Activated CD4-positive, alpha-beta T cell treated with anti-CD3 and anti-CD28 coated beads for 48 hours (primary cell): ENCODE measurements at places on chromosomes 6 and 20.

DNA sequence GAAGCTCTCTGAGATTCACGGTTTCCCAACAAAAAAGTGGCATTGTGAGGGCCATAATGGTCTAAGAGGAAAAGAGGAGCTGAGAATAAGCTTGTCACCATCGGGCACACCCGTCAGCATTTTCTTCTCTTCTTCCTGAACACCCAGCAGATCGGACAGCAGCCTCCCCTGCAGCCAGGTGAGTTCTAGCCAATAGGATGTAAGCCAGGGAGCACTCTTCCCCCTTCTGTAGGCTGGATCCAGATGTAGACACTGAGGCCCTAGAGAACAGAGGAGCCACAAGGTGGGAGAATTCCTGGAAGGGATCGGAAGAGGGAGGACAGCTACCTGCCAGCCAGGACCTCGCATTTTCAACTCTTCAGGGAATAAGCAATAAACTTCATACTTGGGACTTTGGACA is 228.0 kb downstream of the SYNDIG1 start:
- no peak for DNase-seq

GRCh38 chr20:17557675-17558006 is 12.2 kb upstream of the DSTN start:
- no peak for DNase-seq

- no peak for DNase-seq
Measured at GRCh38 chr6:164505425-164505824, 804.0 kb downstream of the C6orf118 start.

DNA sequence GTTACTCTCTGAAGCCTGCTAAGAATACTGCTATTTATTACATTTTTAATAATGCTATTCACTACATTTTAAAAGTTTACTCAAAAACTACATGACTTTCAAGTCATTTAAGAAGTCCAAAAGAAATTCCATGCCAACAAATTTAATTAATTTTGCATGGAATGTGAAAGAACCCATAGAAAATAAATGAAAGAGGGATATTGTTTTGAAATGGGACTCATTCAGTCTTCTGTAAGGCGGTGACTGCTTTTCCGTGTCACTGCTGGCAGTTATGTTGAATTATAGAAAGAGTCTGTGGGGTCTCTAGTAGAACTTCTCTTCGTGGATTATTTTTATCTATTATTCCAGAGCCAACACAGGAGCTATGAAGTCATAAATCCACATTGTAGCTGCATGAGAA is 211.2 kb downstream of the LAMA2 start:
- no peak for DNase-seq

DNA sequence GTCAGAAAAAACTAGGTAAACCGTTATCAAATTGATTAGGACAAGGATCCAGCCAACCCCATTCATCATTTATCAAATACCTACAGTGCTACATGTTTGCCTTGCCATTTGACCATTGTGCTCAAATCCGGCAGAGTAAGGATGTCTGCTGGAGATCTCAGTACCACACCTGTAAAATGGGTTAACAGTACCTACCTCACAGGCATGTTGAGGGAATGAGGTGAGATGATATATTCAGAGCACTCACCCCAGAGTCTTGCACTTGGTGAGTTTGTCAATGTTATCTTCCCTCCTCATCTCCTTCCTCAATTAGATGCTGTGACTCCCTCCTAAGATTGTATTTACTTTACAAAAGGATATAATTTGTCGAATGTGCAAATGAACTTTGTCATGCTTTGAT is 54.5 kb upstream of the DSP start:
- DNase-seq = no peak

- no peak for DNase-seq
Measured at GRCh38 chr6:149471801-149472200, 13.0 kb downstream of the ZC3H12D start.

- no peak for DNase-seq
Measured at GRCh38 chr6:125259354-125259736, 42.4 kb downstream of the HDDC2 start.

DNA sequence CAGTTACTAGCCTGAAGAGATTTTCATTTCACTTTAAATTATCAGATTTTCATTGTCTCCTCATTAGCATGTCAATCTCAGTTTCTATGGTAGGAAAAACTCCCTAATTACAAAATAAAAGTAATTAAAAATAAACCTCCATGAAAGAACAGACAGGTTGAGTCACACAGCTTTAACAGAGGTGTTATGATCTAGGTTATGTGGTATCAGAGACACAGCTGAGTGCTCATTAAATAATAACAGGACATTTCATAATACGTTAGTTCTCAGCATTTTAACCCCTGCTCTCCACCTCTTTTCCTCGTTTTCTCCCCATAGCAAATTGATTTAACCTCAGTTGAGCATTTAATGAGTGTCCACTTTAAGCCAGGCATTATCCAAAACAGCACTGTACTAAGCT is 21.9 kb downstream of the TPBG start:
- no peak for DNase-seq

- no peak for DNase-seq
Measured at GRCh38 chr20:10200330-10200729, 18.3 kb upstream of the SNAP25 start.

DNA sequence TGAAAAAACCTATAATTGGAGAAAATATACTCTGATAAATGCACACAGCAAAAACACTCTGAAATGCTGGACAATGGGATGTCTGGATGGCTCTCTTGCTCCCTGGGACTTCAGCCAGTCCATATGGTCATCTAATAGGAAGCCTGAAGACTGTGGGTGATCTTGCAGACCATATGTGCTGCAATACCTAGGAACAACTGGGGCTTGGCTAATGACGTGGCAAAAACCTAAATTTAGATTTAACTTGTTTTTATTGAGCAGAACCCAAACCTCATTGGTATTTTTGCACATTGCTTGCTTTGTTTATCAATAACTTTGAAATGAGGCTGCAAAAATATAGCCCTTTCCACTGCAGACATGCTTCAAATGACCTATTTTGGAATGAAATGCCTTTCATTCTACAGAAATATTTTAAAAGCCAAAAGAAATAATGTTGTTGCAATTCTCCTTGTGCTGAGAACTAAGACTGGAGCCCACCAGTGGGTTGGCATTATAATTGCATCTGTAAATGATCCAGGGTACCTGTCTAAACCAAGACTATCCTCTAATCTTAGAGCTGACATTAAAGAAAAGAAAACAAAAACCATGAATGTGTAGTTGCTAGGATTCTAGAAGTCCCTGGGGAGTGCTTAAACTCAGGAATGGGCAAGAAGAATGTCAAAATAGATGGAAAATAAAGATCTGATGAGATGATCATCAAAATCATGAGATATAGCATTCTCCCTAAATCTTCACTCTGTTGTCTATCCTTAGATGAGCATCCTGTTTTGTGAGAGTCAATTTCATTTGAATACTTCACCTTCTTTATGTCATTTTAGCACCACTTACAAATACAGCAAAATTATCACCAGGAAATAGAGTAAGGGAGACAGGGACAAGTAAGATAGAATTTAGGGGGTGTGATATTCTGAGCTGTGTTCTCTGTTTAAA is 152.1 kb upstream of the RIMS1 start:
- no peak for DNase-seq

- DNase-seq = no peak
Measured at GRCh38 chr6:6915813-6916547, 191.8 kb upstream of the RREB1 start.

GRCh38 chr20:51409192-51409880 is 133.2 kb downstream of the NFATC2 start:
- no peak for DNase-seq

DNA sequence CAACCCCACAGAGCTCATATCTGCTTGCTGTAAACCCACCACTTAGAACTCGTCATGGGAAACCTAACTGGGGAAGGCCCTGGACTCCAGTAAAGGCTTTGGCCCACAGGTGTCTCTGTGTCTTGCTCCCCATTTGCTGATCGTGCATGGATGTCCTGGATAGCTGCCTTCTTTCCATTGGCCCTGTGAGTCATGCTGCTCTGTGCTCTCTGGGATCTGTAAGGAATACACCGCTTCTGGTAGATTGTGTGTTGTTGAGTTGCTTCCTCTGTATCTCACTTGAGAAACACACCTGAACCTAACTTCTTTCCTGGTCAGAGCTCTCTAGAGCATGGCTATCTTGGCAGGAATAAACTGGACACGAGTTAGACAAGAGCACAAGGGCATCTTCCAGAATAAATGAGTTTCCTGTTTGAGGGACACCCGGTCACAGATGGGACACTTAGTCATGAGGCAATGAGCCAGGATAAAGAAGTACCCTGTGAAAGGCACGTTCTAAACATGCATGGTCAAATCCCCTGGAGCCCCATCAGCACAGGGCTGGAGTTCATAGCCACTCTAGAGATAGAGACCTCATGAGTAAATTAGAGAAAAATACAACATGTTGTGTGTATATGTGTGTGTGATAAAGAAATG is 99.6 kb upstream of the TMEM170B start:
- no peak for DNase-seq

- peak; percentile 12 for DNase-seq
Measured at GRCh38 chr6:29887330-29887818, 55.0 kb upstream of the HLA-A start.

GRCh38 chr6:88179692-88180091 is 13.5 kb upstream of the CNR1 start:
- no peak for DNase-seq

GRCh38 chr6:84007871-84008270 is 25.7 kb upstream of the MRAP2 start:
- no peak for DNase-seq

DNA sequence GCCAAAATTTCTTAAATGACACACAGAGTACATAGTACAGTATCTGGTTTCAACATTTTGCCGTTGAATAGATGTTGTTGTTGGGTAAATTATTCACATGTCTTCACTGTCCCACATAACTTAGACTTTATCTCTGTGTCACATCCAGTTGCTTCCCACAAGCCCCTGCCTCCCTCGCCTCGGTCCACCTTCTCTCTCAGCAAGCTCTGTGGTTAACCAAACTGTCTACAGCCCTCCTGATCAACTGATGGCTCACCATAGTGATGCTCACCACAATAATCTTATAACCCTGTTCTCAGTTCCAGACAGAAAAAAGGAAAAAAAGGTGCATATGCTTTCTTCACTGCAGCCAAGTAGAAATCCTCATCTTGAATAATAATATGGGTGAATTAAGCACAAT is 23.0 kb downstream of the IL17F start:
- DNase-seq = peak; percentile 76

GRCh38 chr6:110949679-110950285 is 8.7 kb upstream of the GTF3C6 start:
- DNase-seq = no peak
